ENCODE measurements at places on chromosomes 3 and 15.

DNA sequence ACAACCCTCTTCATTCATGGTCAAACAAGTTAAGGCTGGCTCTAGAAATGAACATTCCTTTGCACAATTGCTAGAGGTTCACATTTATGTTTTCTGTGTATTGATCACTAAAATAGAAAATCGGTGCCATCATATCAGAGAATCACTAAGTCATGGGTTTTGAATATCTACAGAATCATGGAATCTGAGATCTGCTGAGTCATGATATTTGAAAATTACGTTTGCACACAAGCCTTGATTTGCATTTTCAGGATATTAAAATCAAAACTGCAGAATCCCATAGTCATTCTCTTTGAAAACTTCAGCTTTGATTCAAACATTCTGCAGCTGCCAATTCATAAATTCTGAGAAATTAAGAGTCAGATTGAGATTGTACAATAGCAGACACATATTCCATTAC lies 26.1 kb upstream of the CHRNA7 start:
- DNase-seq: no peak

- no peak for DNase-seq
Observed at GRCh38 chr3:148903022-148903442, 37.9 kb downstream of the CPA3 start.

GRCh38 chr3:69770219-69770618 lies 31.0 kb downstream of the MITF start:
- no peak for DNase-seq

GRCh38 chr3:111890051-111890580 lies 31.1 kb downstream of the PHLDB2 start:
- DNase-seq: no peak

DNA sequence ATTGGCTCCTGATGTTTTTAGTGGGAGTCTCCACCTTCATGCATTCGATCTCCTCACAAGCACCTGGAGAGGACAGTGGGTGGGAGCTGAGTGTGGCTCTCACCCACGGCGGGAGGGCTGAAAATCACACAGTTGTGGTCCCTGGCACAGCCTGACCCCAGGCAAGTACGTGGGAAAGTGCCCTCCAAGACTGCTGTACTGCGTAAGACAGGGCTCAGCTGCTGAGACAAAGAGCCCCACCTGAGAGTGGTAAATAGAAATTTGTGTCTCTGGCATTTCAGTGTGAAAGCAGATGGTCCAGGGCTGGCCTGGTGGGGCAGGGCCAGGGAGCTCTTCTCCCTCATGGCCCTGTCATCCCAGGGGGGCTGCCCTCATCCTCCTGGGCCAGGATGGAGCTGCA lies 77.4 kb upstream of the IQSEC1 start:
- no peak for DNase-seq

- no peak for DNase-seq
Observed at GRCh38 chr3:121998030-121998580, 23.9 kb downstream of the ILDR1 start.

GRCh38 chr3:144480416-144480919 lies 508.8 kb downstream of the DIPK2A start:
- no peak for DNase-seq

- DNase-seq: no peak
Observed at GRCh38 chr15:52923626-52924025, 133.5 kb upstream of the ONECUT1 start.

DNA sequence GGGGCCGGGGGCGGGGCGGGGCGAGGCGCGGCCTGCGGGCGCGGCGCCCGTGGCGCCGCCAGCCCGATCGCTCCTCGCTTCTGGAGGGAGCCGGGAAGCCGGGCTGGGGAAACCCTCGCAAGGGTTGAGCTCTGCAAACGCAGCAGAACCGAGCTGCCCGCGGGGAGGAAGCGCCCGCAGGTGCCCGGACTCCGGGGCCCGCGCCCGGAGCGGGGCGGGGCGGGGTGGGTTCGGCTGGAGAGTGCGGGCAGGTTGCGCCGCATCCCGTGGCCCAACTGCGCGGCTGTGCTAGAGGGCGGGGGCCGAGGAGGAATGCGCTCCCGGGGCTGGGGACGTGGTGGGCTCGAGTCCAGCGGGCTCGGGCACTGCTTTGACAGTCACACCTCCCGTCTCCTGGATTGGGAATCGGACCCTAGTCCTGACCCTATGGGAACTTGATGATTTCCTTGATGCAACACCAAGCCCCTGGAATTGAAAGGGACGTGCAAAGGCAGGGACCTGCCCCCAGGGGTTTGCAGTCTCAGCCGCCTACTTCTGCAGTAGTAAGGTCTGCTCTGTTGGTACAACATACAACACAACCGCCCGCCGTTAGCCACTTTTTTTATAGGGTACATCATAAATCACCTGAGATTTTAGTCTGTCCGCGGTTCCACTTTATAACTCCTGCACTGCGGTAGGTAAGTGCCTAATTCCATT lies 34.3 kb downstream of the ZBTB38 start:
- peak; percentile 60 for DNase-seq
